ENCODE measurements at places on chromosomes 5 and 9. TPM values are rescaled to one million over a fixed set of nuclear protein-coding genes. Genes with fewer than 3 reads are reported as not detected.

Gene NR2F1
- 82.6 TPM for total RNA-seq

Gene HIGD2A
- 28.5 TPM for total RNA-seq

Gene CCDC192
- total RNA-seq = not detected

Gene MAP1B
- 1,237 TPM for total RNA-seq

Gene GRAMD2B
- total RNA-seq = 5.3 TPM

Gene CORO2A
- total RNA-seq = 5.0 TPM

Gene CER1
- total RNA-seq = 0.63 TPM

Gene ABCA1
- 41.6 TPM for total RNA-seq

Data from parietal lobe (tissue), 2 donors.